Hematopoietic multipotent progenitor cell treated with erythropoietin and hydrocortisone succinate and interleukin-3 and kit ligand, for 17 days (in vitro differentiated cells): ENCODE measurements at places on chromosomes 3 and 15.

- no peak for DNase-seq
These were observed 619 bp downstream of the EIF2AK4 start for GRCh38 chr15:39934397-39935071.

DNA sequence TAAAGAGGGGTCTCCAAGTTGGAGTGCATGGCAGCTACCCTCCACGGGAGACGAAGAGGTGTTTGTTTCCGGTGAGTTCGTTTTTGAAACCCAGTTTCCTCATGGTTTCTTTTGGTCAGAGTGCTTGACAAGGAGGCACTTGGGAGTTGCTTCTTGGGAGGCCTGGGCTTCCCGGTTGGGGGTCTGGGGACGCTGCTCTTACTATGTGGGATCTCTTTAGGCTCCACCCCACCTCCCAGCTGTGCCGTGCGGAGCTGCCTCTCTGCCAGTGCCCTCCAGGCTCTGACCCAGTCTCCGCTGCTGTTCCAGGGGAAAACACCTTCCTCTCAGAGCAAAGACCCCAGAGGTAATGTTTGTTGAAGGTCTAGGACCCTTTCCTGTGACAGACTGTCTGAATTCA, 29.6 kb downstream of the KIF7 start:
- DNase-seq, result no peak

- DNase-seq, result peak; percentile 89
These were observed 5.1 kb upstream of the SEMA7A start for GRCh38 chr15:74438721-74439316.

- DNase-seq, result no peak
These were observed 165.1 kb upstream of the GOLIM4 start for GRCh38 chr3:168260859-168261258.

- DNase-seq, result no peak
These were observed 60.1 kb upstream of the AP4E1 start for GRCh38 chr15:50848349-50848748.

- DNase-seq, result no peak
These were observed 1028.1 kb downstream of the NTRK3 start for GRCh38 chr15:87228460-87228859.

DNA sequence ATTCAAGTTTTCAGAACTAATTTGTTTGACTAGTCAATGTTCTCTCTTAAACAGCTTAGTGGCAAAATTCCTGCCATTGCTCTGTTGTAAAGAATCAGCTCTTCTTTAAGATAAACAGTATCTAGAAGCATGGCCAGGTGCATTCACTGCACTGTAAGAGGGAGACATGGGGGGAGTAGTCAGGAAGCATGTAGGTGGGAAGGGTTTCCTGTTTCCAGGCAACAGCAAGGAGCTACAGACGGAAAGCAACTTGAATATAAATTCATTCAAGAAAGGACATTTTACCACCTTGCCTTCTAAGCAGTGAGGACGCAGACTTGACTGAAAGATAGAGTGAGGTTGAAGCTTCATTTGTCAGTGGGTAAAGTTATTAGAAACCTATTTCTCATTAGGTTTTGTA, 55.3 kb downstream of the BBX start:
- no peak for DNase-seq

DNA sequence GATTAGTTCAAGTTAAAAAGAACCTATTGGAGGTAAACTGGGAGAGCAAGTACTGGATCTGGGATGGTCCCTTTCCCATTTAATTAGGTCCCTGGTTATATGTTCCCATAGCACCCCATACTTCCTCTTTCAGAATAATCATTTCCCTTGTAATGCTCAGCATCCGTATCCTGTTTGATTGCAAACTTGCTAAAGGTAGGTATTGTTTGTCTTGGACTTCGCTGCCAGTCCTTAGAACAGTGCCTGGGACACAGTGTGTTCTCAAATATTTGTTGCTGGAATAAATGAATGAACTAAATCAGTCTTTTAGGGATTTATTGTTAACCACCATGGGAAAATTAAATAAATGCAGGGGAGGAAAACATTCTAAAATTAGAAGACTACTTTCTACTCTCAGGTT, 299.8 kb downstream of the GRM7 start:
- no peak for DNase-seq

GRCh38 chr15:62141643-62142588, 23.2 kb downstream of the C2CD4B start:
- DNase-seq, result no peak

GRCh38 chr3:170240671-170241070, 18.4 kb downstream of the PRKCI start:
- no peak for DNase-seq

DNA sequence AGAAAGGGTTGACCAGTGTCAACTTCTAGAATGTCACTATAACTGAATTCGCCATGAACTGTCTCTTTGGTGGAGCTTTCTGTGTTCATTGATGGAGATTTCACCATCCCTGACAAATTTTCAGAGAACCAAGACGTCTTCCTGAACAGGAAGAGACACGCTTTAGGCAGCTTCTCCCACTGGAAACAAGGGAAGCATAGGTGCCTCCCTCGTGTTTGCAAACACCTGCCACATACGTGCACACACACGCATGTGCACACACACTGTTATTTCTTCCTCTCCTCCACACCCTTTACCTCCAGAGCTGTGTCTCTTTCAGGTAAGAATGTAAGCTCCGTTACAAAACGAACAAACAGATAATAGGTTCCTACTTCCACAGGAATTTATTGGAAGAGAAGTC, 15.6 kb downstream of the ARRDC4 start:
- DNase-seq, result no peak

DNA sequence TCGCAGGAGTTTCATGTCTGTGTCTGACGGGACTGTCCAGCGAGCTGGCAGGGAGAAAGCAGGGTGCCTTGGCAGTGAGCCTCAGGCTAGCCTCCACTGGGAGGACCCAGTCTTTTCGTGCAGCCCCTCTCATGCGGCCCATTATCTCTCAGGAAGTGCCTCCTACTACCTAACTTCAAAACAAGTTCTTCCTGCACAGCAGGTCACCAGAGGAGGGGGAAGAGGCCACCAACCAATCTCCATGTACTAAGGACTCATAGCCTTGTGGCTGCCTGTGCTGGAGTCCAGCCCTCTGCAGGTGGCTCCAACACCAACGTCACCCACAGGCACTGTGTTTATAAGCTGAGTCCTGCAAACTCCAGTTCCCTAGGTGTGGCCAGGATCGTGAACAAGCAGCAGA, 4.8 kb downstream of the VIPR1 start:
- DNase-seq, result no peak

DNA sequence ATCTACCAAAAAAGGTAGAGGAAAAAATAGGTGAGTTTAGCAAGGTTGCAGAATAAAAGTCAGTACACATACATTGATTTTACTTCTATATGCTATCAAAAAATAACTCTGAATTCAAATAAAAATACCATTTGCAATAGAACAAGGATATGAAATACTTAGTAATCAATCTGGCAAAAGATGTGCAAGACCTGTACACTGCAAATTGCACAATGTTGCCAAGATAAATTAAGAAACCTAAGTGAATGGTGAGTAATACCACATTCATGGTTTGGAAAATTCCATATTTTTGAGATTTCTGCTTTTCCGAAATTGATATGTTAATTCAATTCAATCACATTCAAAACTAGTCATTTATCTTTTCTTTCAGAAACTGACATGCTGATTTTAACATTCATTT, 464.8 kb downstream of the EPHA3 start:
- no peak for DNase-seq

- no peak for DNase-seq
These were observed 2.7 kb downstream of the TMEM108 start for GRCh38 chr3:133040696-133041523.

- no peak for DNase-seq
These were observed 5.7 kb upstream of the IL16 start for GRCh38 chr15:81190922-81191507.

DNA sequence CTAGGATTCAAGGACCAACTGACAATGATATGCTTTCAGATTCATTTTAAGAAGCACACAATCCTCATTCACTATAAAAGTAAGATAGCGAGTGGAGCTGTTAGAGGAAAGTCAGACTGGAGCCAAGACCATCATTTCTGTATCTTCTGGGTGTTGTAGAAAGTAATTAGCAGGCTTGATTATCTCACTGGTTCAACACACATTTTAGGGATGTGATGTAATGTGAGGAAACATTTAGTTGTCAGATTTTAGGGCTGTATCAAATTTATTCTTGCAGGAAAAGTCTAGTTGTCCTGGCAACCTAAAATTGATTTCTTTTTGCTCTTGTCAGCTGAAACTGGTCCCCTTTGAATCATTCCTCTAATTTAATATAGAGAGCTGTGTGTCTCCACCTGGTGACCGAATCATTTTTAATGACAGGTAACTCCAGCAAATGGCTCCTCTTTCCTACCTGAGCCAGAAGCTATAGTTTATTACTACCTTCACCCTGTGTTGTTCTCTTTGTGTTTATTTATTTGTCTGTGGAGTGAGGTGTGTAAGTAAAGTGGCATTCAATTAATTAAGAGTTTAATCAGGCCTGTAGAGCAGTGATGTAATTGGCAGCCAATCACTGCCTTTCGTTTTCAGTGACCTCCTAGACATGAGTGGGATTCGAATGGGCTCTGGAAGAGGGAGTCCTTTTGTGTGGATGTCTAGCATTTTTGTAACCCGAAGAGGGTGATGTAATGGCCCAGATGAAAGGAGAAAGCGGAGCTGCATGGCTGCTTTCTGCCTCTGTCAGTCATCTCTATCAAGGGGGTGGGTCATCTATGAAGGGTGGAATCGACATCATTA, 125.8 kb downstream of the LPP start:
- DNase-seq, result no peak

DNA sequence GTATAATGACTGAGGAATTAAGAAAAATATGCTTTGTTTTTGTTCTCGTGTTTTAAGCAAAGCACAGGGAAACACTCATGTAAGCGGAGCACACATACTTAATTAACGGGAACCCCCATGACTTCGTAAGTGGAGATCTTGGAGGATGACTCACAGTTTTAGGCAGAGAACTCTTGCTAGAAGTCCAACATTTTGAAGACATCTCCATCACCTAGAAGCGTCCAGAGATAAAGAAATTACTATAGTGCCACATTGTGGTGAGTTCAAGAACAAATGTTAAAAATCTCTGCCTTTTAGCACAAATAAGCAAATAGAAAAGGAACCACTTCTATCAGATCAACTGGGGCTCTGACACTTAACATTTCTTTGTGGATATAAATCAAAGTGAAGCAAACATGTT, 194.1 kb upstream of the ARHGEF26 start:
- DNase-seq, result no peak

GRCh38 chr3:56758539-56758981, 43.2 kb downstream of the ARHGEF3 start:
- DNase-seq, result no peak

DNA sequence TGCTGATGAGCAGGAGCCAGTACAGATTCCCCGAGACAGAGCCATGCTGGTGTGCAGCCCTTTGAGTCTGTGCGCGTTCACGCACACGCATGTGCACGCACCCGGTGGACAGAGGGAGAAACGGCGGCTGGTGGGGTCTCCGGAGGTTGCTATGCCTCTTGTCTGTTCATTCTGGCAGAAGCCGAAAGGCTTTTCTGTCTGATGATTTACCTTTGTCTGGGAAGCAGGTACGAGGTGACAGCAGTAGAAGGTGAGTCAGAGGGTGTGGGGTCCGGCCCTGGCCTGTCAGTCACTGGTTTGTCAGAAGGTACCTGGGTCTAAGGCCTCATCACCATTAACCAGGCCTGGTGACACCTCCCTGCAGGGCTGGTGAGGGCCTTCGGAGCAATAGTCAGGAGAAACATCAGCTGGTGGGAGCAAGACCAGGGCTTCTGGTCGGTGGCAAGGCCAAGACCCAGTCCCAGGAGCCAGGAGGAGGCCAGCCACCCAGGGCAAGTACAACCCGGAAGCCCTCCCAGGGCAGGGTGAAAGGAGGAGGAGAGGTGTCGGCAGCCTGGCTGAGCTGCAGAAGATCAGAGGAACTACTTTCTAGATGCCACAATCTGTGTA, 7.5 kb downstream of the PCSK6 start:
- no peak for DNase-seq

DNA sequence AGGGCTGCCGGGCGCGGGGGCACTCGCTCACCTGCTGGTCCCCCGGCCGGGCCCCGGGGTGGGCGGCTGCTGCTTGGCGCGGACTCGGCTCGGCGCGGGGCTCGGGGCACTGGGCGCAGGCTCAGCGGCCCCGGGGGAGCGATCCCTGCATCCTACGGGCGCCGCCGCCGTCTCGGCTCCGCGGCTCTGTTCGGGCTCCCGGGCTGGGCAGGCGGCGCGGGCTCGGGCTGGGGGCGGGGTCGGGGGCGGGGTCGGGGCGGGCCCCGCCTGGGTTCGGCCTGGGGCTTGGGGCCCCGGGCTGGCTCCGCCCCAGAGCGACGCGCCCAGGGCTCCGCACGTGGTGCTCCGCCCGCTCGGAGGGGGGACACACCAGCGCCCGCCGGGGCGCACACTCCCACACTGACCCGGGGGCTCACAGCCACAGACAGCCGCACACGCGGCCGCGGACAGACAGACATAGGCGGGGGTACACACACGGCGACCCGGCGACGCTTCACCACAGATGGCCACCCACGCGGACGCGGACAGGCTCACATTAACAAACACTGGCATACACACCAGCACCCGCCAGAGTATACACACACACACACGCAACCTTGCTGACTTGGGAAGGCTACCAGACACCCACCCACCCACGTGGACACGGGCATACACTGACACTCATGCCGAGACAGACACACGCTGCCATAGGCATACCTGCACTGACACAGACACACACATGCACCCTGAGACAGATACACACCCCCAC, at the start of gene SCN5A:
Gene SCN5A (minus strand): TSS at position 188 of the 748 bp plus-strand sequence. CDS start 16,380 bp downstream, outside the sequence.
- DNase-seq, result no peak

GRCh38 chr15:59998950-59999611, 5.0 kb upstream of the FOXB1 start:
- no peak for DNase-seq

- DNase-seq, result no peak
These were observed 226.7 kb downstream of the SNRPN start for GRCh38 chr15:25181293-25182097.

DNA sequence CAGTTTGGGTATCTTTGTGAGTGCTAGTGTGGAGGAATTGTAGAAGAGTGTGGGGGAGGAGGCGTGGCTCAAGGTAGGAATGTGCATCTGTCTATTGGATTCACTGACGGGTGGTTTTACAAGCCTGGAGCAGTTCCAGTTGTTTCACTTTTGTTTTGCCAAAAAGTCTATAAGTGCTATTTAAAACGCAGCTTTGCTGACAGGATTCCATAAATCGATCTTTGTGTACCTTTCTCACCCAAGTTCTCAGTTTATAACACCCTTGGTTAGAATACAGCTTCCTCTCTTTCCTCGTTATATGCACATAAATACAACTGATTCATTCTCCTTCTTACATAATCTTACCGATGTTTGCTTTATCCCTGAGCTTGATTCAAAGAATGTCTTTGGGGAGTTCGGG, 123.2 kb upstream of the UBE2E2 start:
- no peak for DNase-seq

- DNase-seq, result no peak
These were observed 613.4 kb downstream of the ZPLD1 start for GRCh38 chr3:103048068-103048722.

DNA sequence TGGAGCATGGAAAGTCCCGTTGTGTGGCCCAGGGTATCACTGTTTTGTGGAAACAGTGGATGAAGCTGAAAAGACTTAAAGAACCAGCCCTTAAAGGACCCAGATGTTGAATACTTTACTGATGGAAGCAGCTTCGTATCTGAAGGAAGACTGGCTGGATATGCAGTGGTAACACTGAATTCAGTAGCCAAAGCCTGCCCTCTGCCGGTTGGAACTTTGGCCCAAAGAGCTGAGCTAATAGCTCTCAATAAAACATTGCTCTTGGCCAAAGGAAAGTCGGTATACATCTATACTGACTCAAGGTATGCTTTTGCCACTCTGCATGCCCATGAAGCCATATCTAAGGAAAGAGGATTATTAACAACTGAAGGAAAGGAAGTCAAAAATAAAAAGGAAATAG, 885.4 kb downstream of the PDCD6IP start:
- DNase-seq, result no peak

GRCh38 chr3:66816090-66816761, 181.9 kb upstream of the KBTBD8 start:
- peak; percentile 44 for DNase-seq
